Astrocyte of the spinal cord (primary cell): ENCODE measurements at places on chromosomes 6 and 20.

GRCh38 chr6:2237001-2237400 is 8.4 kb downstream of the GMDS start:
- peak; percentile 95 for DNase-seq

DNA sequence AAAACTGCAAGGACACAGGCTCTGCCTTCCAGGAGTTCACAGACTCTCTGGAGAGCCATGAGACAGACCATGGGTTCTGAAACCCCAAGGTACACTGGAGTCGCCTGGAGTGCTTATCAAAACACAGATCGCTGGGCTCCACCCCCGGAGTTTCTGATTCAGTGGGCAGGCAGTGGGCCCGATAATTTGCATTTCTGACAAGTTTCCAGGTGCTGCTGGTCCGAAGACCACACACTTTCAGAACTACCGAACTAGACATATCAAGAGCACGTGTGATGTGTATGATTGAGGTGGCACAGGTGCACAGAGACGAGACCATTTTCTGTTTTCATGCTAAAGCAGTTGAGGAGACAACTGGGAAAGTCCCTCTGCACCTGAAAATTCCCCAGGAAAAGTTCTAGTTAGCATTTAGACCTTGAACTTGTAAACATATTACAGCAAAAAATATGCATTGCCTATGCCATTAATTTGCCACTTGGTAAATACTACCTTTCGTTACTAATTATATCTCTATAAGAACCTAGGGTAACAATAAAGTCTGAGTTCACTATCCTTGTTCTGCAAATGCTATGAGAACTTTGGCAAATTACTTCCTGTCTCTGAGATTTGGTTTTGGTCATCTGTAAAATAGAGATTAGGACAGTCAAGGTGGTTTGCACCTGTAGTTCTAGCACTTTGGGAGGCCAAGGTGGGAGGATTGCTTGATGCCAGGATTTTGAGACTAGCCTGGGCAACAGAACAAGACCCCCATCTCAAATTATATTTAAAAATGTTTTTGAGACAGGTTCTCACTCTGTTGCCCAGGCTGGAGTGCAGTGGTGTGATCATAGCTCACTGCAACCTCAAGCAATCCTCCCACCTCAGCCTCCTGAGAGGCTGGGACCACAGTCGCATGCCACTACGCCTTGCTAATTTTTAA is 14.3 kb upstream of the PIM1 start:
- no peak for DNase-seq

- no peak for DNase-seq
These were observed 42.9 kb upstream of the SPACA1 start for GRCh38 chr6:88004707-88005106.

- DNase-seq, result no peak
These were observed 14.2 kb downstream of the VAPB start for GRCh38 chr20:58403272-58403671.

- DNase-seq, result no peak
These were observed 126.6 kb upstream of the NAA20 start for GRCh38 chr20:19890445-19891051.

DNA sequence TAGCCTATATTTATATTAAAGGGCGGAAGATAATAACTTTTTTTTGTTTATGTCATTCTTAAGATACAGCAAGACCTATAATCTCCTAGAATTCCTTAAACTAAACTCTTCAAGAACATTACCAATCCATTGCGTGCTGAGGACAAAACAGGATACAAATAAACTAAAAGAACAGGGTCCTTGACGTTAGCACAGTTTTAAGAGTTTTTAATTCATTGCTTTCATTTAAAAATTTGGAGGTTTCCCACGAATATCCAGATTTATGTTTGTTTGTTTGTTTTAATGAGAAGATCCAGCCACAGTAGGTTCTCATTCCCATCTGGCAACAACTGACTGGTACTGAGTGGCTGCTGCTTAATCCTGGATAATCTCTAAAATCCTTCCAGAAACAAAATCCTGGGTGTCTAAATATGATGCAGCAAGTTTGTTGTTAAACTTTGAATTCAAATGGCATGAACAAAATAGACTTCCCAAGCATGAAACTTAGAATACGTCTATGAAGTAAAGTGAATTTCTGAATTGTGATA is 153.7 kb downstream of the HACE1 start:
- no peak for DNase-seq

DNA sequence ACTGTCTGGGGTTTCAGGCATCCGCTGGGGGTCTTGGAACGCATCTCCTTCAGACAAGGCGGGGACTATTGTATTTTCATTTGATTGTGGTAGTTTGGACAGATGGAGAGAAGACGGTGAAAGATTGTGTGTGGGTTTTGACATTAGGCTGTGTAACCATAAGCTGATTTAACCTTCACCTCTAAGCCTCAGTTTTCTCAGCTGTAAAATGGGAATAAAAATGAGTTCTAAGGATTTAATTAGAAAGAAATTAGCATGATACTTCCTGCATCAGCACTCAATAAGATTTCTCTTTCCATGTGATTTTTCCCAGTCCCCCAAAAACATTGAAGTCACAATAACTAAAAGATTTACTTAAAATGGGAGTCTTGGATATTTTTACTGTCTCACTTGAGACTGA is 78.1 kb downstream of the CBFA2T2 start:
- no peak for DNase-seq

- DNase-seq, result no peak
These were observed 61.3 kb upstream of the EPB41L1 start for GRCh38 chr20:36093025-36093803.

DNA sequence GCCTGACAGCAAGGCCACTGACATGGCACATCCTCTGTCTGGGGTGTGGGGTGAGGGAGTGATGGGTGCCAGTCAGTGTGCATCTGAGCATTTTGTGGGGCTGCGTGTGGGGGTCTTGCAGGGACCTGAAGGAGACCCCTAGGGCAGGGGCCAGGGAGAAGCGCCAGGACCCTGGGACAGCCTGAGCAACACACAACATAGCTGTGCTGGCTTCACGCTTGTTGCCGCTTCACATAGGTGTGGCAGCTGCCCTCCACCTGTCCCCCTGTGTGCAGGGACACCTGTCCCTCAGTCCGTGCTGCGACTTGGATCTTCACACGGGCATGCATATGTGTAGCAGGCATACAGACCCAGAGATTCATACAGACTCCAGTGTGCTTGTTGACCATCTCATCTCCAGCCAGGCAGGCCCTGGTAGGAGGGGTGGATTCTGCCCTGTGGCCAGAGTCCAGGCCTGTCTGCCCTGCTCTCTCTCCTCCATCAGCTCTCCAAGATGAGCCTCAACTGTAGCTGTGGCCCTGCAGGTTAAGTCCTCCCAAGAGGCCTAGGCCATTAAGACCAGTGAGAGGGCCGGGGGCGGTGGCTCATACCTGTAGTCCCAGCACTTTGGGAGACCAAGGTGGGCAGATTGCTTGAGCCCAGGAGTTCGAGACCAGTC is 3.2 kb upstream of the NPBWR2 start:
- no peak for DNase-seq

GRCh38 chr20:44773070-44773829 is 27.6 kb downstream of the KCNK15 start:
- DNase-seq, result no peak

- no peak for DNase-seq
These were observed 68.1 kb downstream of the EPHA7 start for GRCh38 chr6:93351222-93351621.

DNA sequence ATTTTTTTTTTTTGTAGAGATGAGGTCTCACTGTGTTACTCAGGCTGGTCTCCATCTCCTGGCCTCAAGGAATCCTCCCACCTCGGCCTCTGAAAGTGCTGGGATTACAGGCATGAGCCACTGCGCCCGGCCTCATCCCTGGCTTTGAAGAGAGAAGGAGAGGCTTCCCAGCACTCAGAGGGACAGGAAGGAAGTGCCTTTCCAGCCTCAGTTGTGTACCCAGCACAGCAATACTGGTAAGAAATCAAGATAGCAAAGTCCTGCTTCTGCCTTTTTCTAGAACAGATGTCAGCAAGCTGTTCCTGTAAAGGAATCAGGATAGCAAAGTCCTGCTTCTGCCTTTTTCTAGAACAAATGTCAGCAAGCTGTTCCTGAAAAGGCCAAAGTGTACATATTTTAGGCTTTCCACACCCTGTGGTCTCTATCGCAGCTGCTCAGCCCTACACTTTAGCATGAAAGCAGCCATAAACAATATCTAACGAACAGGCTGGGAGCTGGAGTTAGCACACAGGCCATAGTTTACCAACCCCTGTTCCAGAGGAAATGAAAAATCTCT is 6.3 kb upstream of the PLTP start:
- DNase-seq, result peak; percentile 46

DNA sequence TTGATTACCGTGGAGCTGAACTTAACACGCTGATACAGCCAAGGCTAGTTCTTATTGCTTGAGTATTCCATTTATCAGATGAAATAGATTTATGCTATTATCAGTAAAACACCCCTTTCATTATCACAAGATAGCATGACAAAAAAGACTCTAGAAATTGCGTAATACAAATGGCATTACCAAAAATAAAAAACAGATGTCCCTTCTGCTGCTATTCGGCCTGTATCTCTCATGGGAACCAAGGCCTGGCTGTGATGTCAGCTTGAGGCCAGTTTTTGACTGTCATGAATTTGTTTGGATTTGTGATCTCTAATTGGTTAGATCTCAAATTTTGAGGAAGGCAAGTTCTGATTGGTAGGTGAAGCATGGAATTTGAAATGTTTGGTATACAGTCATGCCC is 25.2 kb downstream of the MEI4 start:
- DNase-seq, result no peak

DNA sequence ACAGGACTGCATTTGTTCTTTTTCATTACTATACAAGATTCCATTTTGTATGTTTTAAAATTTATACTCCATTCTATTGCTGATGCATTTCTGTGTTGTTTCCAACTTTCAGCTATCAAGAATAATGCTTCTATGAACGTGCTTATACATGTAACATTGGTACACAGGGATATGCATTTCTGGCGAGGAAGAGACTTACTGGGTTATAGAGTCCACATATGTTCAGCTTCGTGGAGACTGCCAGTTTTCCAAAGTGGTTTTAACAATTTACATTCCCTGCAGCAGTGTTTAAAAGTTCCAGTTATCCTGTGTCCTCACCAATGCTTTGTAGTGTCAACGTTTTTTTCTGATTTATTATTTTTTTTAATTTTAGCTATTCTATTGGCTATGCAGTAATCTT is 48.5 kb downstream of the AIG1 start:
- DNase-seq, result no peak

DNA sequence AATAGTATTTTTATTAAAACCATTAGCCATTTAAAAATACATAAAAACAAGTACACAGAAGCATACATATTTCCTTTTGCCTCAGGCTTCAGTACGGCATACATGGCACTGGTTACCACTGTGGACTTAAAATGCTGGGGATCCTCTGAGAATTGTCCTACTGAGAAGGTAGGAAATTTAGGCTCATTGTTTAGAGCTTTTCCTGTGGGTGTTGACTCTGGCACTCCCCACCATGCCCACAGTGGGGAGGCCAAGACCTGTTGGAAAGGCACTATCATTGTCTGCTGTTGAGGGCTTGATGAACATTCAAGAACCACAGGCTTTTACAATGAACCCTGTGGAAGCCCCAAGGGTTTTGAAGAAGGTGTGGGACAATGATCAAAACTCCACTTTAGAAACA is 473.4 kb downstream of the BTBD3 start:
- DNase-seq, result no peak

DNA sequence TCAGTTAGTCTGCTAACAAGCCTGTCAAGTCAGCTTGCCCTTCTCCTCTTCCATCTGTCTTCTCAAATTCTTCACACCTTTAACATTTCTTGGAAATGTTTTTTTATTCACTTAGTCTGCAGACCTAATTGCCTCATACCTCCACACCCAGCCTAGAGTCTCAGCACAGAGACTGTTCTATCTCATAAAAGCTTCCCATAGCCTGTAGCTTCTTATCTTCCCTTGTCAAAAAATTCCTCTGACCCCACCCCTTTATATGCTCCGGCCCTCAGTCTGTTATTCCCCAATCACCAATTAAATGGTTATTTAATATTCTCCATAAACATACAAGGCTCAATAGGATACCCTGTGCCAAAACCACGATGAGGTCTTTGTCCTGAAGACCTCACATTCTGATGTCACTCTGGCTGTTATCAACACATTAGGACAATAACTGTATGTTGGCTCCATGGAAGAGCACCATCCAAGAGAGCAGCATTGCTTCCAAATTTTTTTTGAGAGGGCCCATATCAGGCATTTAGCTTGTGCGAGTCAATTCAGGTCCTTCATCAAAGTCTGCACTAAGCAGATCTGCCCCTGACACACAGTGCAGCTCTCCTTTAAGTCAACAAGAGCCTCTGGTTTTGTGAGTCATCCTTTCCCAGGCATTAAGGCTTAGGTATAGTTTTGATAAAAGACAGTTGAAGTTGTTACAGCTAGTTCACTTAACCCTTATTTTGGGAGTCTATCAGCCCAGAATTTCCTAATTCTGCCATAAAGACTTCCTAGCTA is 83.2 kb upstream of the TBX18 start:
- DNase-seq, result peak; percentile 73

DNA sequence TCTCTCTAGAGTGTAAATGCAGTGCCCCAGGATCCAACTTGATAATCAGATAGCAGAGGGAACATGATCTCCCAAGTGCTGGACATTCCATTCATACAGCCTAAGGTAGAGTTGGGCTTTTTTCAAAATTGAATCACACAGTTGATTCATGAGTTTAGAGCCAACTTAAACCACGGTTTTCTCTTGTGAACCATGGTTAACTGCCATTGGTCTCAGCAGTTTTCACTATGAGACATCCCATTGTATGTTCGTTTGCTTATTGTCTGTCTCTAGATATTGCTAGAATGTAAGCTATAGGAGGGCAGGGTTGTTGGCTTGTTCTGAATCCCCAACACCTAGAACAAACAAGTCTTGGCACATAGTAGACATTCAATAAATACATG is 37.2 kb upstream of the TAF8 start:
- peak; percentile 68 for DNase-seq

DNA sequence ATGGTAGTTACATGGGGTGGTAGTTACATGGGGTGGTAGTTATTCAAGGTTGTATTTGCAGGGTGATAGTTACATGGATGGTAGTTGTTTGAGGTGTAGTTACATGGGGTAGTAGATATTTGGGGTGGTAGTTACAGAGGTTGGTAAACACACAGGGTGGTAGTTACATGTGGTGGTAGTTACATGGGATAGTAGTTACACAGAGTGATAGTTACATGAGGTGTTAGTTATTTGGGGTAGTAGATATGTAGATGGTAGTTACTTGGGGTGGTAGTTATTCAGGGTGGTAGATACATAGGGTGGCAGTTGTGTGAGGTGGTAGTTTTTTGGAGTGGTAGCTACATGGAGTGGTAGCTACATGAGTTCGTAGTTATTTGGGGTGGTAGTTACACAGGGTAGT is 221.3 kb upstream of the CST7 start:
- no peak for DNase-seq

GRCh38 chr6:20271818-20272217 is 59.5 kb upstream of the MBOAT1 start:
- DNase-seq, result no peak

GRCh38 chr6:167122827-167123657 is at the start of gene CCR6:
Gene CCR6 (plus strand): TSS chr6:167123096. CDS start chr6:167136135, 13,039 bp downstream.
- no peak for DNase-seq
